ENCODE measurements at places on chromosomes 3 and 15.

- DNase-seq: no peak
These were observed 73.5 kb downstream of the ATP1B3 start for GRCh38 chr3:141949972-141950371.

GRCh38 chr3:154062513-154062912 is 58.7 kb upstream of the ARHGEF26 start:
- DNase-seq: no peak

GRCh38 chr3:170692720-170693119 is 106.8 kb upstream of the SLC7A14 start:
- DNase-seq: no peak

GRCh38 chr3:124147946-124148345 is 156.0 kb upstream of the ROPN1 start:
- no peak for DNase-seq

GRCh38 chr3:45541326-45542321 is 52.9 kb upstream of the LIMD1 start:
- no peak for DNase-seq

GRCh38 chr3:190178779-190179178 is 58.1 kb upstream of the P3H2 start:
- DNase-seq: no peak

GRCh38 chr3:140378571-140379340 is 299.1 kb upstream of the TRIM42 start:
- no peak for DNase-seq

- no peak for DNase-seq
These were observed 115.2 kb upstream of the TP63 start for GRCh38 chr3:189516039-189516438.

DNA sequence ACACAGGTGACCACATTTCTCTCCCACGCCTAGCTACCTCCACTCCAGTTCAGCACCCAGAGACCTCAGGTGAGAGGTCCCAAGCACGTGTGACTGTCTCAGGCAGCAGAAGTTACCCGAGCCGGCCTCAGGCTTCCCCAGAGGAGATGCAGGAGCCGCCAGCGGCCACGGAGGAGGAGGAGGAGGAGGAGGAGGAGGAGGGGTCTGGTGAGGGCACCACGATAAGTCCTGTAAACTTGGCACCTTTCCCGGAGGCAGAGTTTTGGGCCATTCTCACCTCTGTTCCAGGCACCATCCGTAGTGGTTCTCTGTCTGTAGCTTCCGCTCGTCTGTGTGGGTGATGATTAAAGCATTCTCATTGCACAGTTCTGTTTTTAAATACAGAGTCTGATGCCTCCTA is 56.1 kb downstream of the CCK start:
- no peak for DNase-seq

- DNase-seq: no peak
These were observed 12.2 kb upstream of the SLC28A1 start for GRCh38 chr15:84872009-84872910.

GRCh38 chr3:74858086-74858485 is 243.6 kb upstream of the CNTN3 start:
- no peak for DNase-seq

- no peak for DNase-seq
These were observed 329.8 kb upstream of the NAALADL2 start for GRCh38 chr3:174529298-174529697.

DNA sequence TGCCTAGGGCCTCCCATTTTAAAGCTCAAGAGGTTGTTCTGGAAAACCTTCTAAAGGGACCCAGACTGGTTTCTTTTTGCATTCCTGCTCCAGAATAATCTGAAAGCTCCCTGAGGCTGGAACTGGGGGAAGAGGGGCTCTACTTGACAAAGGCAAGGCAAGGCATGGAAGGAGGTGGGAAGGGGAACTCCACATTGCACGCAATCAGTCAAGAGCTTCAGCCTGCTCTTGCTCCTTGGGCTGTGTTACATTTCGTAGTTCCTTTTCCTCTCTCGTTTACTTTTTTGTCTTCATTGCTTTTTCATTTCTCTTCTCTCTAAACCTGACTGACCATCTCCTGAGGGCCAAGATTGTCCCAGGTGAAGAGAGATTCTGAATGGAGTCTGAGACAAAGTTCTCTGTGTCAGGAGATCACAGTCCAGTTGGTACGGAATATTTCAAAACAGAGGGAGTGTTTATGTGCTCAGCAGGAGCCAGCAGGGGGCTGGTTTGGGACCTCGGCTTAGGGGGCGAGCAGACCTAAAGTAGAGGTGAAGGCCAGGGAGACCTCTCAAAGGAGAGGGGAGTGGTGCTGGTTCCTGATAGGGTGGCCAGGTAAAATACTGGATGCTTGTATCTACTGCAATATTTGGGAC is 6.0 kb upstream of the KCTD6 start:
- no peak for DNase-seq

DNA sequence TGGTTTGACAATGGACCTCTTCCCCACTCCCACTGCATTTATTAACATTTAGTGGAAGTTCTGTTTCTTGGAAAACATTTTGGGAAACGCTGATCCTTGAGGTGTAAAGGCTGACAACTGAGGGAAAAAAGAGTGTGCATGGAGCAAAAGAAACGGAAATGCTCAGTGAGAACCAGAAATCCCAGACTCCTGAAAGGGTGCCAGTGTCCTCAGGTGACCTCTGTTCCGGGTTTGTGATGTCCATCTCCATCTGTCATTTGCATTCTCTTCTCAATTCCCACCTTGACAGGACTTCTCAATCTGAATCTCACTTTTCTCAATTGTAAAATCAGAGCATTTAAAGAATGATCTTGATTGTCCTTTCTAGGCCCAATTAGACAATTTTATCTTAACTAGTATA is 71.1 kb upstream of the FAM3D start:
- no peak for DNase-seq

DNA sequence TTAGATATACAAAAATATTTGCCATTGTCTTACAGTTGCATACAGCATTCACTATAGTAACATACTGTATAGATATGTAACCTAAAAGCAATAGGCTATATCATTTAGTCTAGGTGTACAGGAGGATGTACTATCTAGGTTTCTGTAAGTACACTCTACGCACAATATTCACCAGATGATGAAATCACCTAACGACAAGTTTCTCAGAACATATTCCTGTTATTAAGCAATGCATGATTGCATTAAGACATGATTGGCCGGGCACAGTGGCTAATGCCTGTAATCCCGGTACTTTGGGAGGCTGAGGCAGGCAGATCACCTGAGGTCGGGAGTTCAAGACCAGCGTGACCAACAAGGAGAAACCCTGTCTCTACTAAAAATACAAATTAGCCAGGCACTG is 14.5 kb upstream of the PRKCI start:
- DNase-seq: no peak

DNA sequence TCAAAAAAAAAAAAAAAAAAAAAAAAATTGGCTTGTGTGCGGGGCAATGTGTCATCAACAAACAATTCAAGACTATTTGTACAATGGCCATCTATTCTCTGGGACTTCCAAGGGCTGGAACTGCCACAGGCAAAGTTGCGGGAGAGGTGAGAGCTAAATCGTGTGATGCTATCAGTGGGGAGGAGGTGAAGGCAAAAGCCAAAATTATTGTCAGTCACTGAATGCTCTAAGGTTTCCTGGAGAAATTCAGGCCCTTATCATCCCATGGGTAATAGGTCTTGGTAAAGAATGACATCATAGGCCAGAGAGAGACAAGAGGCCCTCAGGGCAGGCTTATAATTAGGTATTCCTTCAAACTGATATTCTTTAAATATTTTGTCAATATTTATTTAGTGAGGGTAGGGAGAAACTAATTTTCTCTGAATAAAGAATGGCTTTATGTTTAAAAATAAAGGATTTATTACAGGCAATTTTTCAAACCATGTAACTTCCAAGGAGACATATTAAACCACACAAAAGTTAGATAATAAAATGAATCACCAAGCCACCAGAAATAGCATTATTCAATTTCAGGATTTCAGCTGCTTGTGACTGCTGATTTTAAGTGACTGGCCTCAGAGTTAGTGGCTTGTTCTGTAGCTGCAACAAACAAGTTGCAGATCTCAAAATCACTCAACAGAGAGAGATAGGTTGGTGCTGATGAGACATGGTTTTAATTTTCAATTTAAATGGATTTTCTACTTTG is 226.3 kb upstream of the MRPL3 start:
- no peak for DNase-seq

- no peak for DNase-seq
These were observed 49.2 kb downstream of the PIERCE2 start for GRCh38 chr15:55457401-55458022.

DNA sequence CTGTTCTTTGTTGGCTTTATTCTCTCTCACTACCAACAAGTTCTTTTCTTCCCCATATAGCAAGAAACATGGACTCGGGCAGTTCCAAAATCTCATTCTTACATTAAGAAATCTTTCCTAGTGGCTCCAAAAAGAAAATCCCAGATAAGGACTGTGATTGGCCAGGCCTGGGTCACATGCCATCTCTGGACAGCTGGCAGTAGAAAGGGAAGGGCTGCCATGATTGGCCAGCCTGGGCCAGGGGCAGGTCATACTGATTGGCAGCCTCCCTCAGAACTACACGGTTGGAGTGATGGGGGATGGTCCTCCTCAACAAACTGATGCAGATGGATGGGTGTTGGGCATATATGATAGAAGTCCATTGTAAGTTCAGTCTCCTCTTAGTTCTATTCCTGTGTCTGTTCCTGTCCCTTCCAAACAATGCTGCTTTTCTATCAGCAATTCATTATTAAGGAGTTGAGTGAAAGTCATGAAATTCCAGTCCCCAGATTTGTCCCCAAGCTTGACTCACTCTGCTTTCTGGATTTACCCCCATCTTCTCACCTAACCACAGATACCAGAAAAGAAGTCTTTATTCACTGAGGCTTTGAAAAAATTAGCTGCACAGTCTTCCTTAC is 175.5 kb downstream of the ATG7 start:
- DNase-seq: no peak

DNA sequence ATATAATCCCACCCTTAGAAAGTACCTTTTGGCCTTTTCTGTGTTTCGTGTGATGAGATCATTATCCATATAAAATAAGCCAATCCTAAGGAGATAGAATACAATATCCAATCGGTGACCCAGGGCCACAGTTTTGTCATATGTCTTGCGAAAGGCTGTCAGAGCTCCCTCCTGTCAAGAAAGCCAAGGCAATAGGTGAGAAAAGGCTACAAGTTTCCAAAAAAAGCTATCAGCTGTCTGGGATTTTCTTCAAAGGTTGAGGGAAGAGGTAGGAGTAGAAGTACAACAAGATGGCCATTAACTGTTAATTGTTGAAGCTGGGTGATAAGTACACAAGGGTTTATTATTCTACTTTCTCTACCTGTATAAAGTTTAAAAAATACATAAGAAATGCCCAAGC is 4.0 kb downstream of the PSMD6 start:
- DNase-seq: no peak

DNA sequence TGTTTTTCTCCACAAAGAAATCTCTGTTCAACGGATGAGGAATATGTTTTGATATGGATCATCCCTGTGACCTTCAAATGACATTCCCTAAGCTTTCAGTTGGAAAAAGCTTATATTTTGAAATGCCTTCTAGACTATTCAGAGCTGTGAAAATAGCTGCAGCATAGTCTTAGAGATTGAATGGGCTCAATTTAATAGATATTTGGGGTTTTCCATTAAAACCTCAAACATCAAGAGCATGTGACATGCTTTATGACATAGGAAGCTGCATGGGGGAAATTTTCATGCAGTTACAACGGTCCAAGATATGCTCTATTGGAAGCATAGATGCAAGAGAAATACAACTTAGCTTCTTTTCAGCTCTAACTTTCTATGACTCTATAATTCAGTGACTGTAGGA is 102.8 kb downstream of the LSAMP start:
- no peak for DNase-seq

GRCh38 chr15:68829068-68829467 is 8.4 kb upstream of the ANP32A start:
- DNase-seq: peak; percentile 22

- no peak for DNase-seq
These were observed 16.7 kb upstream of the NR1I2 start for GRCh38 chr3:119765239-119765638.

- DNase-seq: no peak
These were observed 15.5 kb upstream of the NCEH1 start for GRCh38 chr3:172726380-172726779.

DNA sequence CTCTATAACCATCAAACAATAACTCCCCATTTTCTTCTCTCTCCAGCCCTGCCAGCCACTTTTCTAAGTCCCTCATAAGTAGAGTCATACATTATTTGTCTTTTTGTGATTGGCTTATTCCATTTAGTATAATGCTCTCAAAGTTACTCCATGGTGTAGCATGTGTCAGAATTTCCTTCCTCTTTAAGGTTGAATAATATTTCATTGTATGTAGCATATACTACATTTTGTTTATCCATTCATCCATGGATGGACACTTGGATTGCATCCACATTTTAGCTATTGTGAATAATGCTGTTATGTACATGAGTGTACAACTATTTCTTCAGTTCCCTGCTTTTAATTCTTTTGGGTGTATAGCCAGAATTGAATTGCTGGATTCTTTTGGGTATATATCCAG is 138.4 kb downstream of the ATG7 start:
- no peak for DNase-seq

DNA sequence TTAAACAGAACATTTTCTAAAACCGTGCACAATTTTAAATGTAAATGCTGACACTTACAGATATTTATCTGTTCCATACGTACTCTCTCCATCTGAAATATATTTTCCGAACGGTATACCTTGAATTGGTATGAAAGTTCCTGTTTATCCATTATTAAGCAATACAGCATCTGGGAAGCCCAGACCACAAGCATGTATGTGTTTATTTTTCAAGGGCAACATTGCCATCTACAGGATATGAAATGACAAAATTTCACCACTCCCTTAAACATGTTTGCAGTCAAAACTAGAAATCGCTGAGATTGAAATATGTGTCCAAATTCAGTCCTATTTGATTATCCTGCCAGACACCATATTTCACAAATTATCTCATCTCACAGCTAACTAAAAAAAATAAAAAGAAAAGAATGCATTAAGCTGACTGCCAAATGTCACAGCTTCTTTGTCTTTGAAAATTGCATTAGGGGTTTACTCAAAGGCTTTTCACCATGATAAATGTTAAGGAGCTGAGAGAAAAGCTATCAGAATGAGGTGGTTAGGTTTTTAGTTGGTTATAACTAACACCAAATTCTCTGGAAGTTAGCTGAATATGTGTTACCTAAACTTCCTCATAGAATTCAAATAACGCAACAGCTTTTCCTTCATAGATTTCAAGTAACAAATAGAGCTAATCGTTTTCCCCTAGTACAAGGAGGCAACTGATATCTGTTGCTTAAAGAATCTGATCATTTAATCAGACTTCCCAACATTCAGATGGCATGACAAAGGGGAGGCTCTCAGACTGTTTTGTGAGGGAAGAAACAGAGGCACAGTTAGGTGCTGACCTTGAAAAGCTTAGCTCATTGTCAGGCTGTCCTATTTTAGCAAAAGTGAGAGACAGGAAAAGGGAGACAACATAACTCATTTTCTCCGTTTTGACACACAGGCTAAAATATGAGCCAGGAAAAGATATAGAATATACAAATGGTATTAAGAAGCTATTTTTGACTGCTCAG is 533.1 kb downstream of the TBL1XR1 start:
- no peak for DNase-seq

- no peak for DNase-seq
These were observed 41.1 kb downstream of the FILIP1L start for GRCh38 chr3:100073049-100073713.

- no peak for DNase-seq
These were observed 13.9 kb downstream of the EOMES start for GRCh38 chr3:27708250-27708649.

GRCh38 chr3:130907966-130908365 is 14.1 kb downstream of the ATP2C1 start:
- DNase-seq: no peak

GRCh38 chr3:113148284-113148683 is 63.1 kb upstream of the BOC start:
- no peak for DNase-seq
